ENCODE measurements at places on chromosomes 16 and 17. TPM values are rescaled to one million over a fixed set of nuclear protein-coding genes. Genes with fewer than 3 reads are reported as not detected.

ST6GALNAC1 gene
- total RNA-seq = 0.21 TPM

P2RX1 gene
- total RNA-seq = 0.21 TPM

TMEM98 gene
- total RNA-seq = 90.4 TPM

GLP2R gene
- not detected for total RNA-seq

ZFPM1 gene
- 0.70 TPM for total RNA-seq

PRR29 gene
- 0.26 TPM for total RNA-seq

ADAD2 gene
- total RNA-seq = not detected

AARS1 gene
- 91.5 TPM for total RNA-seq

G6PC3 gene
- total RNA-seq = 44.6 TPM

PIRT gene
- not detected for total RNA-seq

TAT gene
- not detected for total RNA-seq

TMEM238L gene
- total RNA-seq = not detected

EPN2 gene
- total RNA-seq = 6.4 TPM

INTS2 gene
- 19.0 TPM for total RNA-seq

IGF2BP1 gene
- total RNA-seq = 6.7 TPM

GPR142 gene
- not detected for total RNA-seq

CPPED1 gene
- 12.4 TPM for total RNA-seq

SLC25A39 gene
- 80.8 TPM for total RNA-seq

CCL17 gene
- total RNA-seq = not detected

NPIPA7 gene
- total RNA-seq = 6.7 TPM

TBC1D26 gene
- total RNA-seq = not detected

ABCA6 gene
- total RNA-seq = not detected

Data from myocyte (in vitro differentiated cells).